ENCODE measurements at places on chromosomes 11 and 22.

DNA sequence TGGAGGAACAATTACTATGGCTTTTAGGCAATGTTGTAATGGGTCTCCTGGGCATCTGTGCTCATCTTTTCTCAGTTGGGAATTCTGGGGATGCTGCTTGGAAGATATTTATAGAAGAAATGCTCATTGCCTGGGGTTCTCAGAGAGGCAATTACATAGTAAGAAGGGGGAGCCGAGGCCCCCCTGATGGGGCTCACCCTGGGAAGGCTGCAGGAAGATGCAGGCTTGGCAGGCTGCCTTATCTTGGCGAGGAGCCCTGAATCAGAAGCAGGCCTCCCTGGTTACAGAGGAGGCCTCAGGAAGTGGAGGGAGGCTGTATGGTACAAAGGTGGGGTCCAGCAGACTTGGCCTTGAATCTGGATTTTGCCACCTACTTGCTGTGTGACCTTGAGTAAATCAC lies 60.6 kb upstream of the CRYBB3 start:
- DNase-seq = no peak

DNA sequence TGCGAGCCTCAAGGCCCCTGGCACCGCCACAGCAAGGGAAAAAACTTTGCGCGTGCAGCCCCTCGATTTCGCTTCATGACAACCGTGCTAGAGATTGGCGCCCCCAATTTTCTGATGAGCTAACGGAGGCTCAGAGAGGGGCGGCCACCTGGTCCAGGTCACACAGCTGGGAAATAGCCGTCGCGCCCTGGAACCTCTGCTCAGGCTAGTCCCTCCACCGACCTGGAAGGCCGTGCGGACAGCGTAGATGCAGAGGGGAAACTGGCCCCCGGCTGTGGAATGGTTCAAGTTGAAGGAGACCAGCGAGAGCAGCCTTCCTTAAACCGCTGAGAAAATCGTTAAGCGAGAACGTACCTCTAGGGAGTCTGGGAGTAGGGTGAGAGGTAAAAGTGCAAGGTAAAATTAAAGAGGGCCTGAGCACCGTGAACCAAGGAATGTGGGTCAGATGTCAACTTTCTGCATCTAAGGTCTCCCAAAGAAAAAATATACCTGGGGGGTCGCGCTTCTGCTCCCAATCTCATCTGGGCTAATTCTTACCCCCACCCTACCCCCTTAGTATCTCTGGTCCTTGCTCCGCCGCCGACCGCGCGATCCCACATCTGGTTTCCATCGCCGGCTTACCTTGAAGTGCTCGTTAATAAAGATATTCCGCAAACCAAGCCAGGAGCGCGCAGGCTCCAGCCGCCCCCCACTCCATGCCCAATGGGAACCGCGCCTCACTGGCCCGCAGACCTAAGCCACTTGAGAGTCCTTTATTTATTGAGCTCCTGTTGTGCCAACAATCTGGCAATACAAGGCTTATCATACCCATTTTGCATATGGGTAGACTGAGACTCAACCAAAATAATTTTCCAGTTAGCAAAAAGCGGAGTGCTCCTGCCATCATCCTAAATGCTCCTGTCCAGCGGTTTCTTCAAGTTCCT lies 1.7 kb upstream of the ALX4 start:
- DNase-seq = no peak

DNA sequence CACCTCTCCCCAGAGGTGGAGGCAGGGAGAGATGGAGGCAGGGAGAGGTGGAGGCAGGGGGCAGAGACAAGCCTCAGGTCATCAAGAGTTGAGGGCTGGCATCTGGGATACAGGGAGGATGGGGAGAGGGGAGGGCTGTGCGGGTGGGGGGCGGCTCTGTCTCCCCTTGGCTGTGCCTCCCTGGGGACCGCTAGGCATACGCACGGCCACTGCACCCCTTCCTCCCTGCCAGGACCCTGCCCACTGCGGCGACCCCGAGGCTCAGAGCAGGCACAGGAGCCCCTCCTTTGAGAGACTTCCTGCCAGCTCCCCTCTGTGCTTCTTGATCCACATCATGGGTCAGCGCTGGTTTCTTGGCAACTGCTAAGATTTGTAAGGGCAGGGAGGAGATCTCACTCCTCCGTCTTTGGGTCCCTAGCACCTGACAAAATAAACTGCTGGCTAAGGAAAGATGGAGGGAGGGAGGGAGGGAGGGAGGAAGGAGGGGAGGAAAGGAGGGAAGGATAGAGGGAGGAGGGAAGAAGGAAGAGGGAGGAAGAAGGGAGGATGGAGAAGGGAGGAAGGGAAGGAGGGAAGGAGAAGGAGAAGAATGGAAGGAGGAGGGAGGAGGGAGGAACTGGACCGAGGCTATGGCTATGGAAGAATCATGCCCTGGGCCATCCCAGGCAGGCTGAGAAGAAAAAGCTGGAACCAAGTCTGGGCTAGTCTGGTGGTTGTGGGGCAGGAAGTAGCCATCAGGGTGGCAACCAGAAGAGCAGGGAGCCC lies 18.5 kb downstream of the PRR33 start:
- DNase-seq = peak; percentile 65

GRCh38 chr11:131248588-131248987 lies 121.8 kb upstream of the NTM start:
- no peak for DNase-seq

GRCh38 chr11:129894278-129895125 lies 876 bp downstream of the NFRKB start:
- DNase-seq = peak; percentile 12

- no peak for DNase-seq
Observed at GRCh38 chr11:122779047-122779629, 59.2 kb upstream of the CRTAM start.

DNA sequence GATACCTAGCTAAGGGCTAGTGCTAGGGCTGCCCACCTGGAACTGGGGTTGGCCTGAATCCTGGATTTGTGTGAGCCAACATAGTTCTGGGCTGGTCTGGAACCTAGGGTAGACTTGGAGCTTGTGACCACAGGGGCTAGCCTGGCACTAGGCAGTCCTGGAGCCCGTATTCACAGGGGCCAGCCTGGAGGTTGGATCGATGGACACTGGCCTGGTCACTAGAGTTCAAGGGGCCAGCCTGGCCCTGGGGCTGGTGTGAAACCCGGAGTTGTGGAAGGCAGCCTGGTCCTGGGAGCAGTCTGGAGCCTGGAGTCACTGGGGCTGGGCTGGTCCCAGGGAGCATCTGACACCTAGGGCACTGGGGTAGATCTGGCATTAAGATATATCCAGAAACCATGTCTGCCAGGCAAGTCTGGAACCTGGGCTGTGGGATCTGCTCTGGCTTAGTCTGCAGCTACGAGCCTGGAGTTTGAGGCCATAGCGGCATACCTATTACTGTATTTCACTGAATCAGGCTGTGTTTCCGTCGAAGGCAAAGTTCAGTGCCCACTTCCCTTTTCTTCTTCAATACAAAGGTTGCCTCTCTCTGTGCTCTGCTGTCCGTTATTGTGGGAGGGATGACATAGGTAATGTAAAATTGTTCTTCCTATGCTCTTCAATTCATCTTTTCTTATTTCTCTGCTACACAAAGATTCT lies 9.1 kb upstream of the GLYATL1B start:
- no peak for DNase-seq

- no peak for DNase-seq
Observed at GRCh38 chr11:82771781-82772180, 38.1 kb upstream of the FAM181B start.

DNA sequence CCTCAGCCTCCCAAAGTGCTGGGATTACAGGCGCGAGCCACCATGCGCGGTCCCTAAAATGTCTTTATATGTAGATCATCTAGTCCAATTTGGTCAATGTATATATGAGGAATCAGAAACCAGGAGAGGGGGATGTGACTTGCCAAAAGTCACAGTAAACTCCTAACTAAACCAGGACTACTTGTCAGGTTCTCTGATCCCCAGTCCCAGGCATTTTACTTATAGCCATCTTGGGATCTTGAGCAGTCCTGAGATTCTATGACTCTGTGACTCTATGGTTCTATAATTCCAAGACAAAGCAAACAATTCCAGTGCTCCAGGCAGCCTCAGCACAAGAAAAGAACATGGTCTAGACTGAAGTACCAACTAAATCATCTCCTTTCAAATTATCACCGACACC lies at the start of gene MS4A5:
TSS of gene MS4A5 (plus strand) at position 301 of the 400 bp plus-strand sequence. CDS start 103 bp downstream, outside the sequence.
- no peak for DNase-seq

- DNase-seq = no peak
Observed at GRCh38 chr22:19766240-19766510, 5.6 kb downstream of the TBX1 start.

GRCh38 chr11:6350043-6350442 lies 29.7 kb upstream of the CAVIN3 start:
- DNase-seq = no peak

- no peak for DNase-seq
Observed at GRCh38 chr22:29050457-29050856, 11.2 kb downstream of the C22orf31 start.

- DNase-seq = no peak
Observed at GRCh38 chr11:66848671-66849500, 5.6 kb downstream of the RCE1 start.

DNA sequence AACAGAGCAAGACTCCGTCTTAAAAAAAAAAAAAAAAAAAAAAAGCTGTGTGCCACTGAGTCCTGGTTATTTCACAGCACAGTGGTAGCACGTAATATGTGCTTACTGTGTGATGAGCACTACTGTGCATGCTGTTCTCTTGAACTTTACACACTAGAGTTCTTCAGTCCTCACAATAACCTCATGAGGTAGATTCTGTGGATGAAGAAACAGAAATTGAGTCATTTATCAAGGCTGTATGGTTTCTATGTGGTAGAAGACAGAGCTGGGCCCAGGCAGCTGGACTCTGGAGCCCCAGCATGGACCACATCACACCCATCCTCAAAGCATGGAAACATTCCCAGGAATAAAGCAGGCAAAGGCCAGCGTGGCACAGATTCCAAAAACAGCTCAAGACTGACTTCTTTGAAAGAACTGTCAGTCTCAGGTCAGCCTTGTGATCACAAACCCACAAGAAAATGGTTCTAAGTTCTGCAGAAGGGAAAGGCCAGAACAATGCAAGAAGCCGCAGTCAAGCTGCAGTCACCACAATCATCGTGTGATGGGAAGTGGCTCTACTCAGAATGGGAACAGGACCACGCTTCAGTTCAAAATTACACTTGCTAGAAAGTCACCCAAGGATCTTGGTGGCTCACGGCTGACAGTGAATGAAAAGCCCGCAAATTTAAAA lies 49.5 kb downstream of the MICAL3 start:
- no peak for DNase-seq

- no peak for DNase-seq
Observed at GRCh38 chr11:15201586-15201985, 86.9 kb downstream of the INSC start.

DNA sequence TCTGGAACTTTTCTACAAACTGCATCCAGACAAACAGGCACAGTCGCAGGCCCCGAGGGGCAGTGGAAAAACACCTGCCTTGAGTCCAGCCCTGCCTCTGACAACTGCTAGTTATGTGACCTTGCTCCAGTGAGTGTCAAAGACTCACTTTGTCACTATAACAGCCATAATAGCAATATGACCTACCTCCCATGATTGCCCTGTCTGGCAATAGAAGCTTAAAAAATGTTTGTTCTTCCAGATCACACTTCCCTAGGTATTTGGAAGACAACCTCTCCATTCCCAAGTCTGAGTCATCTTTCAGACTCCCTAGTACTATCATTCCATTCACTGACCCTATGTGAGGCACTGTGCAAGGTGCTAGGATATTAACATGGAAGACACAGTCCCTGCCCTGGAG lies 74.5 kb downstream of the RPL27A start:
- no peak for DNase-seq

DNA sequence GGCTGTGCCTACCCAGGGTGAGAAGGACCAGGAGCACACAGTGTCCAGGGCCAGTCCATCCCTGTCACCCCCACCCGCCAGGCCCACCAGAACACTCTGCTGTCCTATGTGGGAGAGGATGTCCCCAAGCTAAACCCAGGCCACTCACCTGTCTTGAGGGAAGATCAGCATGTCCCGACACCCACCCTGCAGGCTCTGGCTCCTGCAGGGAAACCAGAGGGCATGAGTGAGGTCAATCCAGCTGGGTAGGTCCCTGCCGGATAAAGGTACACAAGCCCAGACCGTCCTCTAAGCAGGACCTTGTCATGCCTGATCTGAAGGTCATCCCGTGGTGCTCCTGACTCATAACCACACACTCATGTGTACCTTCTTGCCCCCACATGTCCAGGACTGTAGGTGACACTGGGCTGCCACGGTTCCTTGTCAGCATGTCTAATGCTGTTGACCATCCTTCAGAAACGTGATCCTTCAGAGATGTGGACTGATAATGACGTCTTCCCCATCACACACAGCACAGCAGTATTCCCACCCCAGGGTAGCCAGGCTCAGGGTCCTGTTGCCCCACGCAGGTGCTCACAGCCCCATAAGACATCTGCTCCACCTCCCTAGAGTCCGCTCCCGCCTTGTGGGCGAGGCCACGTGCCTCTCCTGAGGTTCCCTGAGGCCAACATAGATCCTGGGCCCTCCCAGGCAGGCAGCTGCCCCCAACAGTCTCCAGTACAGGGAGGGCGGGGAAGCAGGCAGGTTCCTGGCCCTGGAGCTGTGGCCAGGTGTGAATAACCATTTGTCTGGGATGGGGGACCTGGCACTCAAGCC lies 6.1 kb downstream of the ARVCF start:
- DNase-seq = no peak

DNA sequence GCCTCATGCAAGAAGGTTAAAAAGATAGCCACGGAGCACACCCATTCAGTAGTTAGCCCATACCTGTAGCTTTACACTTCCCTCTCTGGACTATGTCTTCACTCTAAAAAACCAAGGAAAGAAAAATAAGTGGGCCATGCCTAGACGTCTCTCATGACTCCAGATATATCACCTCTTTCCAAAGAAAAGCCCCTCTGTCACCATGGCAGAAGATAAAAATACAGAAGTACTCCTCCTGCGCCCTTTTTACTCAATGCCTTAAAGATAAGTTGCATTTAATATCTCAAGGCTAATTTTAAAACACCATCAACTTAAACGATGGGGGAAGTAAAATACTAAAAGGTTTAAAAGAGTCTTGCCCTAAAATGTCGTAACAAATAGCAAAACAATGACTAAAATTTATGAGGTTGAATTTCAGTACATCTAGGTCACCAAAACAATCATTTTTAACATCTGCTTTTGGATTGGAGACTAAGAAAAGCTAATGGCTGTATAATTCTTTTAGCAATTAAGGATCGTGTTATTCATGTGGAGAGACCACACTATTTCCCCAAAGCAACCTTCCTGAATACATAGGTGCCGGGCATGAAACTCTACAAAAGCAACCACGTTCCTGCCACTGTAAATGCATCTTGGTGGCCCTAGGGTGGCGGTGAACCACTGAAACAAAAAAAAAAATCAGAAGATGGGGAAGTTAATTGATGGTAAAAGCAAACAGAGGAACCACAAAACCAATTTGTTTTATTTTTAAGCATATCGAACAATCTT lies 46.0 kb downstream of the CELF1 start:
- DNase-seq = no peak

DNA sequence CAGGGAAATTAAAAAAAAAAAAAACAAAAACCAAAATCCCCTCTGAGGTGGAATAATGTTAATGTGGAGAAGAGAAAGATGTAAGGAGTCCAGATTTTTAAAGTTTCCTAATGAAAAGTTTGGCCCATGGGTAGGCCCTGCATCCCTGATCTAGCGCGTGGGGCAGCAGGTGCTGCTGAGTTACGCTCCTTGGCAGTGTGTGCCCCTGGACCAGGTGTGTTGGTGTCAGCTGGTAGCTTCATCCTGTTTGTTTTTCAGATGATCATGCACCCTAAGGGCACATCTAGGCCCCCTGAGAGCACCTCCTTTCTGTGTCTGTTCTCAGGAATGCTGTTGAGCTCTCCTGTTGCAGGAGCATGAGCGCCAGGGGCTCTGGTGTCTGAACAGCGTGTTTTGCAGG lies 6.7 kb downstream of the DGCR8 start:
- no peak for DNase-seq
